ENCODE measurements at places on chromosomes 5 and 9.

DNA sequence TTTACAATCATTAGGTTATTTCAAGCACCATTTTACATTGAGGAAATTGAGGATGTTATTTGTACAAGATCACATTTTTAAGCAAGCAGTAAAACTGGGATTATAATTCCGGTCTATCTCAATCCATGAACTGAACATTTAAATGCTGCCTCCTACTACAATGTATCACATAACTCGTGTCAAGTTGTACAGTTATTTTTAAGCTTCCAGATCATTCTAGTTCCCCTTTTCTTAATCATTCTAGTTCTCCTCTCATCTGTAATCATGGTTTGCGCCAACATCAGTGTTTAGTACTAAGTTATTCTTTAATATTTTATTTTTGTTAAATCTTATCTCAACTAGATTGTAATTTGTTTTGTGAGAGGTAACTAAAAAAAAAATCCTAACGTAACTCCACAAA, 2.4 kb upstream of the UHRF2 start:
- no peak for DNase-seq

GRCh38 chr5:123086376-123087055, 2.5 kb upstream of the PRDM6 start:
- DNase-seq: no peak

DNA sequence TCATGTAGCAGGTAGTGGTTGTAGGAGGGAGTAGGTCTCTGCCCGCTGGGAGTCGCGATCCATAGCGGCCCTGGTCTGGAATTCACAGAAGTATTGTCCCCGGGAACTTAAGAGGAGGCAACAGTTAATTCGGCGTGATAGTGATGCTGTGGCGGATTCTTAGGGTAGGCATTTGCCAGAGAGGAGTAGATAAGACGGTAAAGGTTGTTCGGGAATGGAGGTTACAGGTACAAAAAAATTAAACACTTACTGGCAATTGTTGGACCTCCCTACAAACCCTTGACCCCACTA, 679 bp downstream of the SMC5 start:
- DNase-seq: no peak

DNA sequence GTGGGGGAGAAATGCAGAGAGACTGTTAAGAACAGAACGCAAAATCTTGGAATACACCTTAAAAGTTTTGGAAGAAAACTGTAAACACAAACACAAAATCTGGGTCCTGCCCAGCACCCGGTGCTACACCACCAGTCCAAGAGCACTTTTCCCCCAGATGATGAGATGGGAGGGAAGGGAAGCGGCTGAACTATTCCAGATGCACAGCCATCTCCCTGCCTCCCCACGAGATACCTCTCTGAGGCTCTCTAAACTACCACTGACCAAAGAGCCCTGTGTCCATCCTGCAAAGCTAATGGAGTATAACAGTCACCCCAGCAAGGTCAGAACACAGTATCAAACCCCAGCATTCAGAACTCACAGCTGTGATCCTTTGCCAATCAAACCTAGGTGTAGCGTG, 8.0 kb downstream of the SPARC start:
- no peak for DNase-seq

GRCh38 chr5:9454012-9454481, 91.8 kb downstream of the SEMA5A start:
- no peak for DNase-seq
